Stimulated activated naive B cell treated with anti-CD40 and anti-IgM and Interleukin-4, amounts not matched to agents 10 μg/mL and 1 μg/mL and 100 μg/mL, for 72 hours (primary cell): ENCODE measurements at places on chromosomes 6 and 20.

DNA sequence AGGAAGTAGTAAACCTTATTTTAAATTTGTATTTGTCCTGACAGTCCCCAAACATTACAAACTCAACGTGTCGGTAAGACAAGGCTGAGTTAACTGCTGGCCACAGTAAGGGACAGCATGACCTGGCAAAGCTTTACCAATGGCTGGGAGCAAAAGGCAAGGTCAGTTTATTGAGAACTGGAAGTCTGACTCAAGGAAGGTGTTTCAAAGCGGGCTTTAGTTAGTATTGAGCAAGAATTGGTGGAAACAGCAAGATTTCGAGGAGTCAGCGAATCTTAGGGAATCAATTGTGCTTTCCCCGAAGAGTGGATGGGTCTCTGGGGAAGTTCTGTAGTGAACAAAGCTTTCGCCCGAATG, 885 bp upstream of the GZF1 start:
- DNase-seq: no peak

DNA sequence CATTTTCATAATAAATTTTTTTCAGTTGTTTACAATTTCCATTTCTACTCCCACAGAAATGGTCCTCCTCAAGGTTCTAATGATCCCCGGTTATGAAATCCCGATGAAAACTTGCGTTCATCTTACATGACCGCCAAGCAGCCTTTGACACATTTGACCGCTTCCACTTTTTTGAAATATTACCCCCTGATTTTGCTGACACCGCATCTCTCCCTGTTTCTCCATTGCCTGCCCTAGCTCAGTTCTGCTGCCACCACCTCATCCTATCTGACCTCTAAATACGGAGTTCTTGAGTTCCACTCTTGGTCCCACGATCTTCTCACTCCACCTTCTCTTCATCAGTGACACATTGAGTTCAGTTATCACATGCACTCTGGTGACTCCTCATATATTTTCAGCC, 74.1 kb downstream of the SLC35B3 start:
- no peak for DNase-seq

DNA sequence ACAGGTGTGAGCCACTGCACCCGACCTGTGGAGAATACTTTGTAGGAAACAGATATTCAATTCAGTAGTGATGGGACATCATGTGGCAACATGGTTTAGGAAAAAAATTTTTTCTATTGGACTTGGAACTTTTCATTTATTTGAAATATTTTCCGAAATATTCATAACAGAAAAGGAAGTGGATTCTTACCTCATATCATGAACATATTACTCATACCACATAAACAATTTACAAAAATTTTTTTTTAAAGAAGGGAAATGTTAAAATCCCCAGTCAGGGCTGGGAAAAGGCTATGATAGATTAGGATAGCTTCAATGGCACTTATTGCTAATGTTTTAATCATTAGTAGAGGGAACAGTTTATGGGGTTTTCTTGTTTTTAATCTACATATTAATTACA, 6.8 kb upstream of the ALDH8A1 start:
- no peak for DNase-seq

GRCh38 chr20:36149469-36149868, 5.1 kb upstream of the EPB41L1 start:
- DNase-seq: no peak

DNA sequence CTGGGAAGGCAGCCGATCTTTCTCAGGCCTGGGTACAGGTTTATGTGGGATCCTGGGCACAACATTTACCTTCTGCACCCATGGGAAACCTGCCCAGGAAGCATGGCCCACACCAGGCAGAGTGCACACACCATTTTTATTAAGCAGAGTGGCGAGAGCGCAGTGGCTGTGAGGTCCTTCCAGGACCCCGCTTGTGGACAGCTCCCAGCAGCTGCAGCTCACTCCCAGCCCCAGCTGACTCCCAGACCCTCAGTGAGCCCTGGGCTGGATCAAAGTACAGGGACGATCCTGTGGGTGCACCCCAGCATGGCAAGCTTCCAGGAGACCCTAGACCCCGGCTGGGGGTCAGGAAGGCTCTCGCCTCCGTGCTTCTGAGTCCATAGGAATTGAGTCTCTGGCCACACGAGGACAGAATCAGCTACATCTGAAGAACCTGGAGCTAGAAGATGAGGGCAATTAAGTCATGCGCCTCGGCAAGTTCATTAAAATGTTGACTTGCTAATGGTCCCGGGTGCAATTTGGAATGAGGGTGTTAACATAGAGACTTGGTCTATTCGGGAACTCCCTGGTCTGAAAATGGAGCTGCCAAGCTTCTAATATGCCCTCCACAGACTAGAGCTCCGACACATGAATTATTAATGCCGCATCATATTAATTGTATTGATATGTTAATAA, 65.4 kb upstream of the SLCO4A1 start:
- no peak for DNase-seq

GRCh38 chr6:4314201-4314707, 178.9 kb upstream of the ECI2 start:
- no peak for DNase-seq

- no peak for DNase-seq
Measured at GRCh38 chr6:148492654-148493290, 150.1 kb downstream of the SASH1 start.

- DNase-seq: no peak
Measured at GRCh38 chr6:48664826-48665225, 553.8 kb upstream of the PTCHD4 start.

- no peak for DNase-seq
Measured at GRCh38 chr6:43788301-43788700, 18.3 kb downstream of the VEGFA start.

DNA sequence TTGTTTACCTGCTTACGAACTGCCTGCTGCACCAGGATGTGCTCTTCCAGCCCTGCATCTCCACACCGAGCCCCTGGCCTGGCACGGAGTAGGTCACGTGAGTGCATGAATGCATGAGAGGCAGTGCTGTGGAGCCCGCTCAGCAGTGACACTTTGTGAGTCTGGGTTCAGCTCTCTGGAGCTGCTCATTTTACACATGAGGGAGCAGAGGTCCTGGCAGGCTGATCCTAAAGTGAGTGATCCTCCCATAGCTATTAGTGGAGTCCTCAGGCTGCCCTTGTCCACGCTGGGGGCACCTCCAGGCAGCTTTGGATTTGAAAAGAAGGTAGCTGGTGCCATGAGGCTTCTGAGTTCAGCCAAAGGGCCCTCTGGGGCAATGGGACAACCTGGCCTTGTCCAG, 64.2 kb downstream of the EDN3 start:
- no peak for DNase-seq

DNA sequence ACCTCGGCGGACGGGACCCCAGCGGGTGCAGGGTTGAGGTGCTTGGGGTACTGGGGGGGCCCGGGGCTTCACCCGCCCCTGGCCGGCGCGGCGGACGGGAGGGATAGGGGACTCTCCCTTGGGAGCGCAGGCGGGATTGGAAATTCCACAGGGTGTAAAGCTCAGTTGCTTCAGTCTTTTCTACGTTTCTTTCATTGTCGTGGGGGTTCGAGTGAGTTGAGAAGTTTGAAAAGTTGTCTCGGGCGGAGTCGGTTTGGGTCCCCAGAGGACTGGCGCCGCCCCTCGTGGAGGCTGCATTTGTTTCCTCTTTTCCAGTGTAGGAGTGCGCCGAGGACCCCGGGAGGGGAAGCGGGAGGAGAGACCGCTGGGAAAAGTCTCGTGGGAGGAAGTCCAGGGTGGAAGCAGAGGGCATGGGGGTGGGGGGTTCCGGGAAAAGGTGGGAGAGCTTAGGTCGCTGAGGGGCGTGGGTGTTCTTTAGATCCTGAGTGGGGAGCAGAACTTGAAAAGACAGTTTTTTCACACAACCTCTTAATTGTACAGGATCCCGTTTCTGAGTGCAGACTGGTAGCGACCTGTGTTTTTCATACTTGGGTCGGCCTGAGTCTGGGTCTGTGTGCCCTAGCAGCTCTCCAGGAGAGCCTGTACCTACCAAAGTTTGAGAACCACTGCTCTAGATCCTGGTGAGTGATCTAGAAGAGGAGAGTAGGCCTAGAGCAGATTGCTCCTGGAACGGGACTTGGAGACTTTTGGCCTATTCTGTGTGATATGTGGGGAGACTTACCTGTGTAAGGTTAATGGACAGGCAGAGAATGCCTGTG, 495 bp downstream of the FAM83B start:
- no peak for DNase-seq

GRCh38 chr6:37033819-37034795, 28.7 kb downstream of the FGD2 start:
- DNase-seq: no peak
